ENCODE measurements at places on chromosomes 4 and X.

DNA sequence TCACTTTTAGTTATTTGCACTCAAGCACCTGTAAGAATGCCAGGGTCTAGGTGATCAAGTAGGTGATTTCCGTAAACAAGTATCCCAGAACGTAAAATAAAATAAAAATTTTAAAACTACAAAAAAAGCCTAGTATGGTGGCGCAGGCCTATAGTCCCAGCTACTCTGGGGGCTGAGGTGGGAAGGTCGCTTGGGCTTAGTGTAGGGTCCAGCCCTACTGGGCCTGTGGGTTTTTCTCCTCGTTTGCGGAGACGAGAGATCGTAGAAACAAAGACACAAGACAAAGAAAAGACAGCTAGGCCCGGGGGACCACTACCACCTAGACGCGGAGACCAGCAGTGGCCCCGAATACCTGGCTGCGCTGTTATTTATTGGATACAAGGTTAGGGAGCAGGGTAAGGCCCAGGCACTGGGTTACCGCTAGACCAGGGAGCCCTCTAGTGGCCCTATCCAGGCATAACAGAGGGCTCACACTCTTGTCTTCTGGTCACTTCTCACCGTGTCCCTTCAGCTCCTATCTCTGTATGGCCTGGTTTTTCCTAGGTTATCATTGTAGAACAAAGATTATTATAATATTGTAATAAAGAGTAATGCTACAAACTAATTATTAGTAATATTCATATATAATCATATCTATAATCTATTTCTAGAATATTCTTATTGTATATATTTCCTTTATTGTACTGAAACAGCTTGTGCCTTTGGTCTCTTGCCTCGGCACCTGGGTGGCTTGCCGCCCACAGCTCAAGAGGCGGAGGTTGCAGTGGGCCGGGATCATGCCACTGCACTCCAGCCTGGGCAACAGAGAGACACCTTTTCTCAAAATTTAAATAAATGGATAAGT is 38.4 kb downstream of the SAGE1 start:
- DNase-seq: no peak

GRCh38 chr4:144575181-144575580 is 70.8 kb upstream of the HHIP start:
- no peak for DNase-seq

GRCh38 chrX:115679460-115679859 is 118.5 kb downstream of the PLS3 start:
- DNase-seq: peak; percentile 45

DNA sequence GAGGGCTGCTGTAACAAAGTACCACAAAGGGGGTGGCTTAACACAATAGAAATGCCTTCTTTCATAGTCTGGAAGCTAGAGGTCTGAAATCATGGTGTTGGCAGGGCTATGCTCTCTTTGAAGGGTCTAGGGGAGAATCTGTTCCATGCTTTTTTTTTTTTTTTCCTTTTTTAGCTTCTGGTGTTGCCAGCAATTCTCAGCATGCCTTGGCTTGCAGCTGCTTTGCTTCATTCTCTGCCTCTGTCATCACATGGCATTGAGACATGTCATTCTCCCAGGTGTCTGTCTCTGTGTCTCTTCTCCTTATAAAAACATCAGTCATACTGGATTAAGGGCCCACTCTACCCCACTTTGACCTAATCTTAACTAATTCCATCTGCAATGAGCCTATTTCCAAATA is 78.6 kb upstream of the BOD1L1 start:
- no peak for DNase-seq

GRCh38 chr4:158624889-158625478 is 46.7 kb downstream of the C4orf46 start:
- no peak for DNase-seq

DNA sequence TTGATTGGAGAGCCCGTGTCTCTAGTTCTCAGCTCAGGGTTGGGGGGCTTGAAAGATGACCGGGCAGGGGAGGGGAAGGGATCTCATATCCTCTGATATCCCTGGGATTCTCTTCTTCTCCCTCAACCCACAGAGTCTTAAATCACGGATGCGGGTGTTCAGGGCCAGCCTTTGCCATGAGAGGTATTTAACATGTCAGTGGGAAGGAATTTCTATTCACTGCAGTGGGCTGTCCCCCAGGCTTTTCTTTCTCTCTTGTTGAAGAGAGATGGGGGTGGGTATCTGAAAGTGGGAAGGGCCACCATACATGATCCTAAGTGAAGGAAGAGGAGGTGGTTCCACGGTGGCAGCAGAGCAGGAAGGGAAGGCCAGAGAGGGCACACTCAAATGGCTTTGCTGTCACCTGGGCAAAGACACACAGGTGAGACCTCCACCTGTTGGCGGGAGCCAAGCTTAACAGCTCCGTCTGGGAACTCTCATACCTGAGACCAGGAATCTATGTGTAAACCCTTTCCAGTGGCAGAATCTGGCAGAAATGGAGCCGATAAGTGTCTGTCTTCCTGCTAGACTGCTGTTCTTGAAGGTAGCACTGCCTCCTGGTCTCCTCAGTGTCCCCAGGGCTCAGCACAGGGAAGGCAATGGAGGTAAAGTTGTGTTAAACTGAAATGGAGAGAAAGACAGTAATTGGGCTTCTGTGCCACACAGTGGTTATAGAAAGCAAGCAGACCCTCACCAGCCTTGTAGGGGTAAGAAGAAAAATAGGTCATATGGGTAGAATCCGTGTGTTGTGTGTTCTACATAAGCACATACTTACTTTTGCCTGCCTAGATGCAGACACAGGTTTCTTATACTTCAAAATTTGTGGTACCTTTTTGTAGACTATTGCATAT is 49.4 kb downstream of the RHOH start:
- no peak for DNase-seq

Data from NCI-H2081 treated with DMSO at 0.1 percent for 48 hours (cell line).